Subcutaneous adipose tissue (tissue), 4 donors: ENCODE measurements at places on chromosomes 13 and 19. TPM values are rescaled to one million over a fixed set of nuclear protein-coding genes. Genes with fewer than 3 reads are reported as not detected.

Gene ATP8B3
- total RNA-seq, result 1.7 TPM

Gene SCN1B
- 18.1 TPM for total RNA-seq

Gene SLAIN1
- 0.88 TPM for total RNA-seq

Gene KLK3
- not detected for total RNA-seq

Gene FFAR2
- not detected for total RNA-seq

Gene CRB3
- total RNA-seq, result not detected

Gene LRRC4B
- 0.19 TPM for total RNA-seq

Gene OR4F17
- not detected for total RNA-seq

Gene PRR20B
- total RNA-seq, result not detected

Gene ZNF730
- not detected for total RNA-seq

Gene TBXA2R
- 4.0 TPM for total RNA-seq

Gene SMIM44
- not detected for total RNA-seq
